Suprapubic skin (tissue), 4 donors: ENCODE measurements at places on chromosomes 11 and 22.

- DNase-seq: no peak
Measured at GRCh38 chr11:120581313-120581712, 69.8 kb downstream of the GRIK4 start.

DNA sequence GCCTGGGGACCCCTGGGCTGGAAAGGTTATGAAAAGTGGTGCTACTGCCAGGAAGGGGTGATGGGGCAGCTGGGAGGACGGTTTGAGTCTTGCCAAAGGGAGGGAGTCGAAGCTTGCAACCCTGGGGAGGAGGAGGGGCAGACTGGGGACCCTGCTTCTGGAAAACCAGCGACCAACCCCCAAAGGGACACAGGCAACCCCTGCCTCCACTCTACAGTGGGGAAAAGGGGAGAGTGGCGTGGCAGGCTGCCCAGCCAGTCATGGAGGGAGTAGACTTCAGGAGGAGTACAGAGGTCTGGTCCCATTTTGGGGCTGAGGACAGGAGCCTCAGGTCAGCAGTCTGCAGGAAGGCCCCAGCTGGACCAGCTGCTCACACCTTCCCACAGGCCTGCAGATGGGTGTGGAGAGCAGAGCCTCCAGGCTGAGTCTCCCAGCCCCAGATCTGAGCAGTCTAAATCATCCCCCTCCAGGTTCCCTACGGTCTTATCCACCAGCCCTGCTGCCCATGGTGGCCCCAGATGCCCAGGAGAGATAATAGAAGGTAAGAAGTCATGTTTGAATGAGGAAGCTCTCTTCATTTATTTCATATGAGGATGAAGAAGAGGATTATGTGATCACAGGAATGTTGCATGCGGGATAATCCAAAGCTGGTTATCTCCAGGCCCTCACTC is 3.3 kb downstream of the DDT start:
- DNase-seq: peak; percentile 64

GRCh38 chr11:13166036-13166435 is 111.6 kb upstream of the BMAL1 start:
- DNase-seq: no peak

- peak; percentile 32 for DNase-seq
Measured at GRCh38 chr22:48320683-48321451, 1506.8 kb downstream of the BRD1 start.

GRCh38 chr11:122391049-122391448 is 264.5 kb upstream of the UBASH3B start:
- DNase-seq: no peak

DNA sequence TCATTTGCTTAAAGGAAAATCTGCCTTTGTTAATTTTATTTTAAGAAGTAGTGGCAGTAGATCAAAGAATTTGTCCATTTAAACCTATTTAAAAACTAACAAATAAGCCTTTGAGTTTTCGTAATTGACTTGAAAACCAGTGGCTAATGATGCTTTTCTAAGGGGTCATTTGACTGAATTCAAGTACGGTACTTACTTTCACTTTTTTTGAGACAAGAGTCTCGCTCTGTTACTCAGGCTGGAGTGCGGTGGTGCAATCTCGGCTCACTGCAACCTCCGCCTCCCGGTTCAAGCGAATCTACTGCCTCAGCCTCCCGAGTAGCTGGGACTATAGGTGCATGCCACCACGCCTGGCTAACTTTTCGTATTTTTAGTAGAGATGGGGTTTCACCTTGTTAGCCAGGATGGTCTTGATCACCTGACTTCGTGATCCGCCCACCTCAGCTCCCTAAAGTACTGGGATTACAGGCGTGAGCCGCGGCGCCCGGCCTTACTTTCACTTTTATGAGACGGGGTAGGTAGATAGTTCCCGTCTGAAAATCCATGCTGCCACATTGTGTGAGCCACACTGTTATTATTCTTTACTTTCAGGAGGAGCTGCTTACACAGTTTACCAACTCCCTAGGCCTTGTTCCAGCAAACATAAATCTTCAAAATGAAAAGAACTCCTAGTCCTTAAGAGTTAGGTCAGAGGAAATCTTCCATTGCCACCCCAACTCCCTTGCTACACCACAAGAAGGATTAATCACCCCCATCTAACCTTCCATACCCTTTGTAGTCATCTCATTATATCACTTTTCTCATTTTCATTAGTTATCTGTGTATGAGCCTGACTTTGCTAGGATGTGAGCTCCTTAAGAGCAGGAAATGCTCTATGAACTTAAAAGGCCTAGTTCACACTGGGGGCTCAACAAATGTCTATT is 926.6 kb upstream of the CCDC90B start:
- DNase-seq: no peak

DNA sequence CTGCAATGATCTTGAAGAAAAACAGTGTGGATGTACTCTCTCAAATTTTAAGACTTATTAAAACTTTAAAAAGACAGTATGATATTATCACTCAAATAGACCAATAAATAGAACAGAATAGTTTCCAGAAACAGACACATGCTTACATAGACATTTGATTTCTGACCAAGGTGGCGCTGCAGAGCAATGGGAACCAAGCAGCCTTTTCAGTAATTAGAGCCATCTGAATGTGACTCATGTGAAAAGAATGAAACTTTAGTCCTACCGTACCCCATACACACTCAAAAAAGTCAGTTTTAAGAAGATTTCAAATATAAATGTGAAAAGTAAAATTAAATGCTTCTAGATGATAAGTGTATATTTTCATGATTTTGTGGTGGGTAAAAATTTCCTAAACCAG is 74.2 kb upstream of the MS4A8 start:
- DNase-seq: no peak

DNA sequence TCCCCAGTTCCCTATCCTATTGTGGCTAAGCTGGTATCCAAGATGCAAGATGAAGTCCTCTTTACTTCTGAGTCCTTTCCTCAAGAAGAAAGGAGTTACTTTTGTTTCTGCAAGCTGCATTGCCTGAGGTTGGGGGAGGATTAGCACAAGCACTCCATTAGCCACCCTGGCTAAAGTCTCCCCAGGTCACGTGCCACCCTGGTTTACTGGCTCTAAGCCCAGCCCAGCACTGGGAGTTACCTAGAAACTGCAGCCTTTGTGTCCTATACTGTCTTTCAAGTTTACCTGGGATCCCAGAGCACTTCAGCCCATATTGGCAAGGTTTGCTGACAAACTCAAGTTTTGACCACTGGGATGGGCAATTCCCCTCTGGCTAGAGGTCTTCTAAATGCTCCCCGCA is 78.4 kb upstream of the DBX1 start:
- DNase-seq: no peak

DNA sequence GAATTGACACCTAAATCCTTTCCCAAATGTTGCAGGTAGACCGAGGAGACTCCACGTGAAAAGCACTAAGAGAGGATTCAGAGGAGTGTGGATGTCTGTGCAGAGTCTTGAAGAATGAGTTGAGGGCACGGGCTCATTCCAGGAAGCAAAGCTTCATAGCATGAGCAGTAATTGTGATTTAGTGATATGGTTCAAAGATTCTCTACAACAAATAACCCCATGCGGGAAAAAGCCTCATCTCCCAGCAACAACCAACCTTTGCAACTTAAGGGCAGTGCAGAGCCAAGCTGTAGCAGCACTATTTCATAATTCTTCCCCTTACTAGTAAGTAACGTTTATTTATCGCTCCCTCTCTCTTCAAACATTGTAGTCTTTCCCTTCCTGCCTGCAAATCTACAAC is 87.5 kb upstream of the CLMP start:
- DNase-seq: no peak

DNA sequence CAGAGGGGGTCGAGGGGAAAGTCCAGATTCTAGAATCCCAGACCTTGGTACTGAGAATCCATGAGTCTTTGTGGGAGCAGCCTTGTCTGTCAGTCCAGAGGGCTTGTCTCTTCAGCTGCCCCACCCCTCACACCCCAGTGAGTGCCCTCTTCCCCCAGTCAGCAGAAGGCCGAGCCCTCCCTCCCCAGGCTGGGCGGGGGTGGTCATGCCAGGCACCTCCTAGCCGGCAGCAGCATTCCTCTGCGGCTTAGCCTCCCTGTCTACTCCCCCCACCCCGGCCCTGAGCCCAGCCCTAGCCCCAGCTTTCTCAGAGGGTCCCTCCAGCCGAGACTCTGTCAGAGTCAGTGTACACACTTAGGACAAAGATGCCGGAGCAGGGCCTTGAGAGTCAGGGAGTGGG is 4.6 kb downstream of the SOX10 start:
- no peak for DNase-seq

DNA sequence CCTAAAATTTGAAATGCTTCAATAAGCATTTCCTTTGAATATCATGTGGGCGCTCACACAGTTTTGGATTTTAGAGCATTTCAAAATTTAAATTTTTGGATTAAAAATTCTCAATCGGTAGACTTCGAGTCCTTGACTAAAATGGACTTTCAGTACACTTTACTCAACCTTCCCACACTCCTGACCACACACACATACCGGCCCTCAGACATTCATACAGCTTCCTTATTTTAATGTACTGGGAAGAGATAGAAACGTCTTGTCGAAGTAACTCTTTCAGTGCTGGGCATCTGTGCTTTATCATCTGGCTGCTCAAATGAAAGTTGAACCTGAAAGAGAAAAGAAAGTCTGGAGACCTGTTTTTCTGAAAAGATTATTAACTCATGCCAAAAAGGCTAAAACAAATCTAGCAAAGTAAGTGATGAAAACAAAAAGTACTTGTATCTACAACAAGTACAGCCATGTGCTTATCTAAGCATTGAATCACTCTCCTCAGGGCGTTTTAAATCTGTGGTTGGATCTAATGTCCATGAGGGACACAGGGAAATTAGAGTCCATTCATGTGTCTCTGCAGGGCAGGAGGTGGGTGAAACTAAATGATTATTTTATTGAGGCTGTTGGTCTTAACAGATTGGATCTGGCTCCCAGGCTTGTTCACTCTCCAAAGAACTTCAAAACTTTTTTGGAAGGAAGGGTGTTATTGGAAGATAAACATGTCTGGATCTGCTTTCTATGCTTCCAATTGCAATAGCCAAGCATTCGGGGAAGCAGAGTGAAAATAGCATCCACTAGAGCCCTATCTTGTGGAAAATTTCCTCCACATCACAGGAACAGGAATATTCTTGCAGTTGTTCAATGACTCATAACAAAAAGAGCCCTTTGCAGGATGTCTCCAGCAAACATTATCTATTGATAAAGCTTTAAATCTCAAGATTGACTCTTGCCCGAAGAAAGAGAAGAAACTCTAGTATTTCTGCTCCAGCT is 47.0 kb downstream of the CARD18 start:
- DNase-seq: no peak

GRCh38 chr11:71379701-71380100 is 68.5 kb downstream of the DHCR7 start:
- DNase-seq: no peak

- DNase-seq: no peak
Measured at GRCh38 chr11:46898396-46899095, 19.8 kb downstream of the LRP4 start.

- peak; percentile 79 for DNase-seq
Measured at GRCh38 chr11:94740083-94741021, 27.8 kb upstream of the AMOTL1 start.

DNA sequence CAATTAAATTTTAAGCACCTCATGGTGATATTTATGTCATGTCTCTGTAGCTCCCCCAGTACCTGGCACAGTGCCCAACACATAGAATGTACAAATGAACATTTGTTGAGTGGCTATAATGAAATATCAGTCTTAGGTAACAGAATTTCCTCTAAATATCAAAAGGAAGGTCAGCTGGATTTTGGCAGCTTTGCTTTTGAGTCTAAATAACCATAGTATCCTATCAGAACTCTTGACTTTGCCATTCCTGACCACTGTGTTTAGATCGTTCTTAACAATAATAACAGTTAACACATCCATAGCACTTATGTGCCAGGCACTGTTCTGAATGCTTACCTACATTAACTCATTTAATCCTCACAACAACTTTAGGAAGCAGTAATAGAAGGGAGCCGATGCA is 26.6 kb downstream of the TMEM123 start:
- no peak for DNase-seq

DNA sequence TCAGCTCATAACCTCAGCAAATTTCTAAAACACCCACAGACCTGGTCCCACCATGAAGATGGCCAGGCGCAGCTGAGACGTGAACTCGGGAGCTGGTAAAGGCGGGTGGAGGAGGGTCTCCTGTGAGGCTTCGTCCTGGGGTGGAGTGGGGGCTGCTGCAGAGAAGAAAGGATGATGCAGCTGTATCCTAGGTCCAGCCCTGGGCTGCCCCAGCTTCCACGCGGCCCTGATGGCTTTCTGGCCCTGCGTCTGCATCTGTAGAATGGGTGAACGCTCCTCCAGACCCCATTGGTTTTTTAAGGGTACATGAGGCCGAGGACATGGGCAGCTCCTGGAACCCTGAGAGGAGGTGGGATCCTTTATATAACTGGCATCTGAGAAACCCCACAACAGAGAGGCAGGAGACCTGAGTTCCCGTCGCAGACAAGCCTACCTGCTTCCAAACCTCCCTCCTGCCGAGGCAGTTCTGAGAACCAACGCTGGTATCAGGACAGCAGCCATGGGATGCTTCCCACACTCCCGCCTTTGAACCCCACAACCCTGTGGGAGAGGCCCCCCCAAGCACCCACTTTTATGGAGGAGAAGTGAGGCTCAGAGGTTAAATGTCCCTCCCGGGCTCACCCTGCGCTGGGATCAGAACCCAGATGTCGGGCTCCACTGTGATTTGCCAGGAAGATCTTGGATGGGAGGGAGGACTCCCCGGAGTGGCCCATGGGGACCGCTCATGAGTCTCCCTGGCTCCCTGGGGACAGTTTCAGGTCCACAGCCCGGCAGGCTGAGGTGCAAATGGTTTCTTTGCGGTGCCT is 55.2 kb upstream of the FGF3 start:
- peak; percentile 44 for DNase-seq

DNA sequence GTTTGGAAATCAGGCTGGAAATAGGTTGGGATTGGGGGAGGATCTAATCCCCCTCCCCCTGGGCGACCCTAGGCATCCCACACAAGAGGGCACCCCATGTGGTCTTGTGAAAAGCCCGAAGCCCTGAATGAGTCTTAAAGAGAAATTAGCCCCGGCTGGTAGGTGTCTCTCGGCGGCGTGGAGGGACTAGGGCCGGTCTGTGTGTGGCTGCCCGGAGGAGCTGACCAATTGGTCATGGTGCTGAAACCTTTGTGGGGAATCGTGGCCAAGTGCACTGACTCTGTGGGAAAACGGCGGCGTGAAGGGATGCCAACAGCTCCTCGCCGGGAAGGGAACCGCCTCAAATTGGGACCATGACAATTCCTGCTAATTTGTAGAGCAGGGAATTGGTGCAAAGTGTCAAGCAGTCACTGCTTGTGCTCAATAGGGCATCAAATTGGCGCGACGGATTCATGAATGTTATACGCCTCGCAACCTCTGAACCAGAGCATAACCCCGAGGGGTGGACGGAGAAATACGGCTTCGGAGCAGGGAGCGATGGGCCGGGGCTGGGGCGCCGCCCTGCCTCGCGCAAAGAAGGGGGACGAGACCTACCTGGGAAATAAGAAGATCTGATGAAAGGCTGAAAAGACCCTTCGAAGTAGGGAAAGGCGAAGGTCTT is 1.5 kb downstream of the DBX1 start:
- no peak for DNase-seq

GRCh38 chr22:26464312-26464711 is 19.3 kb downstream of the HPS4 start:
- DNase-seq: no peak

DNA sequence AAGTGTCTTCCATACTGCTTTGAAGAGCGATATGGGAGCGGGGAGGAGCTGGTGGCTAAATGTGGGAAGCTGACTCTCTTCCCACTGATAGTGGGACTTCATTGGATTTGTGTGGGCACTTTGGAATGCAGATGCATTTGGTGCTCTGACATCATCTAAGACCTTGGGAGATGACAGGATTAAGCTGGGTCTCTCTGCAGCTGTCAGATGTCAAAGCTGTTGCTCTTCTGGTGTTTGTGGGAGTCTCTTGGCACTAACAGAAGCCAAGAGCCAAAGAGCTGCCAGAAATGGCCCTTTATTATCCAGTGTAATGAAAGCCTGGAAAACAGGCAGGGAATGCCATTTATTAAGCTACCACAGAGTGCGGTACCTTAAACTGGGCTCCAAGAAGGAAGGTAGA is 20.6 kb downstream of the GRAMD1B start:
- DNase-seq: no peak
